Mesenchymal stem cell (in vitro differentiated cells and primary cell): ENCODE measurements at places on chromosomes 1 and 21.

GRCh38 chr1:202568410-202568809 lies 141.8 kb downstream of the SYT2 start:
- H3K4me3 ChIP-seq = no peak overlapping the region
- peak overlapping the region; percentile 19 for H3K27ac ChIP-seq
- peaks cover 8% of the 10 kb centered on the region for H3K36me3 ChIP-seq

DNA sequence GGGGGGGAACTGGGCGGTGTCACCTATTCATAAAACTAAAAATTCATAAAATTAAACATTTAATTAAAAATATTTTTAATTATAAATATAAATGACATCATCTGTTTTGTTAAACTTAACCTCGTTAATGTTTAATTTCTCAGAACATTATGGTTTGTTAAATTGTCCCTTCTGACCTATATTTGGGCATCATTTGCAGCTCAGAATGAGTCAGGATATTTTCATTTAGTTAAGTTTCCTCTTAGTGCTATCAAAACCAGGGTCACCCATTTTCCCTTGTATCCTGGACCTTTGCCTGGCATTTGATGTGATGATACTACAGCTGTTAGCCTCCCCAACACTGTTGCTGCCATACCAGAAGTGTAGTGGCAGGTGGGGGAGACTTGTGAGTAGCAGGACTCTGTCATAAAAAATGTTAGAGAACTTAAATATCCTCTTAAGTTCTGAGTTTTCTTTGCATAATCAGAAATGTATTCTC lies 30.3 kb downstream of the TSNAX start:
- no peak overlapping the region for H3K27ac ChIP-seq
- no peak for DNase-seq
- H3K36me3 ChIP-seq = peaks cover 3% of the 10 kb centered on the region
- H3K27me3 ChIP-seq = no peaks in the 10 kb centered on the region

GRCh38 chr1:160030657-160031364 lies 979 bp downstream of the PIGM start:
- no peak overlapping the region for H3K27ac ChIP-seq
- H3K4me3 ChIP-seq = peak overlapping the region; percentile 97
- H3K4me1 ChIP-seq = peaks cover 10% of the 10 kb centered on the region
- no peaks in the 10 kb centered on the region for H3K36me3 ChIP-seq

- H3K4me3 ChIP-seq = no peak overlapping the region
- no peaks in the 10 kb centered on the region for H3K27me3 ChIP-seq
- peaks cover 16% of the 10 kb centered on the region for H3K4me1 ChIP-seq
- H3K27ac ChIP-seq = no peak overlapping the region
- DNase-seq = no peak
These were observed 10.1 kb upstream of the CITED4 start for GRCh38 chr1:40872276-40872675.

- no peak for DNase-seq
- peaks cover 2% of the 10 kb centered on the region for H3K4me1 ChIP-seq
- H3K27ac ChIP-seq = no peak overlapping the region
These were observed 9.3 kb downstream of the TMEM39B start for GRCh38 chr1:32082022-32082421.

DNA sequence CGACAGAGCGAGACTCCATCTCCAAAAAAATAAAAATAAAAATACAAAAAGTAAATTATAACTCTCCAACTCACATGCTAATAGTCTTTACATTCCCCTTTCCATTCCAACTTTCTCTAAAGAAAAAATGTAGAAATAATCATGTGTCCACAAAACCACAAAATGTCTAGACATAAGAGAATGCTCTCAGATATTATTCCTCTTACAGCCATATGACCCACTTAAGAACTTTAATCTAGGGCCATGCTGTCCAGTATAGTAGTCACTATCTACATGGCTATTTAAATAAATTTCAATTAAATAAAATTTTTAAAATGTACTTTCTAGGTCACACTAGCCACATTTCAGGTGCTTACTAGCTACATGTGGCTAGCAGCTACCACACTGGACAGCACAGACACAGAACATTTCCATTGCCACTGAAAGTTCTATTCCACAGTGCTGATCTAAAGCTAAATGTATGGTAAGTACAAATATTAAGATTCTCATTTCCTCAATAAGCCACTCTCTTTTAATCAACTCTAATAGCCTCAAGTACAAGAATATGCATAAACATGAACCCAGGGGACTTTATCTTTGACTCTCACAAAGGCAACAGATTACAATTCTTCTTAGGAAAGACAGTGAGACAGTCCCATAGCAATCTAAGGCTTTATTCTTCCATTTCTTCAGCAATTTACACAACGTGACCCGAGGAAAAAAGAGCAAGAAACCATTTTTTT lies 138.6 kb downstream of the RERE start:
- H3K27ac ChIP-seq = no peak overlapping the region
- no peaks in the 10 kb centered on the region for H3K36me3 ChIP-seq
- no peaks in the 10 kb centered on the region for H3K27me3 ChIP-seq
- H3K4me1 ChIP-seq = peaks cover 3% of the 10 kb centered on the region
- H3K4me3 ChIP-seq = no peak overlapping the region

DNA sequence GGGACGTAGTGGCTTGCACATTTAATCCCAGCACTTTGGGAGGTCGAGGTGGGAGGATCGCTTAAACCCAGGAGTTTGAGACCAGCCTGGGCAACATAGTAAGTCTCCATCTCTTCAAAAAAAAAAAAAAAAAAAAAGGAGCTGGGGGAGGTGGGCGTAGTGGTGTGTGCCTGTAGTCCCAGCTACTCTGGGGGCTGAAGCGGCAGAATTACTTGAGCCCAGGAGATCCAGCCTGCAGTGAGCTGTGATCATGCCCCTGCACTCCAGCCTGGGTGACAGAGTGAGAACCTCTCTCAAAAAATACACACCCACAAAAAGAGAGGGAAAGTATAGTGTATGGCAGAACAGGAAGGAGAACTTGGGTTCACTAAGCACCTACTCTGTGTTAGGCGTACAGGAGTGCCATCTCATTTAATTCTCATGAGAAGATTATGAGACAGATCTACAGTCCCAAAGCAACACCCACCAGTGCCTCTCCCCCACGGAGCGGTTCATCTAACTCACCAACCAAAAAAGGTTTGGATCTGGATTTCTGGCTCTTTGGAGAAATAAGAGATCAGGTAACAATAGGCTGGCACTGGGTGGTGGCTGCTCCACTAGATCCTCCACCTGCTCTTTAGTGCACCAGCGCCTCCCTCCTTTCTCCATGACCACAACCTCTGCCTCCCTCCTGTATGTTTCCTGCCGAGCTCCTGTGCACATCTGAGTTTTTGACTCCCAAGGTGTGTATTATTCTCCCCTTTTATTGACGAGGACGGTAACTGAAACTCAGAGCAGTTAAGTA lies 1.4 kb upstream of the TRAF5 start:
- H3K4me1 ChIP-seq = peaks cover 11% of the 10 kb centered on the region
- H3K36me3 ChIP-seq = no peaks in the 10 kb centered on the region
- H3K27ac ChIP-seq = no peak overlapping the region

DNA sequence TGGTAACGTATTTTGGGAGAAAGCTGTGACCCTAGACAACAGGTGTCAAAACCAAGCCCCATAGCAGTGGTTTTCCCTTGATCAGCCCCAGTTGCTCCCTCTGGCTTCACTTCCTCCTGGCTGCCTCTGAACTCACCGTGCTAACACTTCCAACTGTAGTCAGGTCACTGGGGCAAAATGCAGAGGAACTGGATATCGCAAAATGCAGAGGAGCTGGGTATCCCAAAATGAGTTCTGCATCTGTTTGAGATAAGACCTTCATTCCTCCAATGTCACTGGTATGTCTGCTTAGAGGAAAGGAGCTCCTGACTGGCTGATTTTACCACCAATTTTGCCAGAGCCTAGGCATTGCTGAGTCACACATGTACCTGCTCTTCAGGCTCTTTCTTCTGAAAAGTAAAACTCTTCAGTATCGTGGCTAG lies 19.6 kb upstream of the TACSTD2 start:
- no peak overlapping the region for H3K4me3 ChIP-seq
- no peaks in the 10 kb centered on the region for H3K36me3 ChIP-seq
- DNase-seq = no peak

- no peaks in the 10 kb centered on the region for H3K36me3 ChIP-seq
- peak; percentile 79 for DNase-seq
- H3K27ac ChIP-seq = no peak overlapping the region
These were observed 101.2 kb downstream of the AKT3 start for GRCh38 chr1:243748706-243749283.

GRCh38 chr1:54357967-54358366 lies 48.2 kb downstream of the SSBP3 start:
- no peaks in the 10 kb centered on the region for H3K27me3 ChIP-seq
- DNase-seq = no peak
- H3K4me3 ChIP-seq = no peak overlapping the region
- peaks cover 19% of the 10 kb centered on the region for H3K36me3 ChIP-seq

GRCh38 chr1:92544756-92545165 lies 58.0 kb upstream of the GFI1 start:
- no peaks in the 10 kb centered on the region for H3K36me3 ChIP-seq
- H3K4me3 ChIP-seq = no peak overlapping the region
- DNase-seq = no peak
- no peaks in the 10 kb centered on the region for H3K27me3 ChIP-seq
- no peaks in the 10 kb centered on the region for H3K4me1 ChIP-seq
- H3K27ac ChIP-seq = no peak overlapping the region

GRCh38 chr1:229430761-229431283 lies 3.1 kb downstream of the ACTA1 start:
- peak overlapping the region; percentile 28 for H3K4me3 ChIP-seq
- H3K4me1 ChIP-seq = peaks cover 21% of the 10 kb centered on the region
- H3K27ac ChIP-seq = no peak overlapping the region
- peak; percentile 51 for DNase-seq

- H3K27ac ChIP-seq = no peak overlapping the region
- H3K27me3 ChIP-seq = no peaks in the 10 kb centered on the region
- peaks cover 28% of the 10 kb centered on the region for H3K4me1 ChIP-seq
These were observed 11.4 kb downstream of the THBS3 start for GRCh38 chr1:155196103-155196892.

- H3K36me3 ChIP-seq = peaks cover 67% of the 10 kb centered on the region
- H3K4me1 ChIP-seq = peaks cover 16% of the 10 kb centered on the region
- DNase-seq = peak; percentile 62
- H3K27ac ChIP-seq = peak overlapping the region; percentile 58
- no peaks in the 10 kb centered on the region for H3K27me3 ChIP-seq
These were observed 13.8 kb upstream of the SFN start for GRCh38 chr1:26848941-26849774.
